HT1080 (cell line): ENCODE measurements at places on chromosomes 6 and 20. TPM values are rescaled to one million over a fixed set of nuclear protein-coding genes. Genes with fewer than 3 reads are reported as not detected.
A peak's percentile ranks its signal among the peaks of the same experiment; 100 is the strongest.

GRCh38 chr20:23049201-23050075 is at the start of gene THBD:
Gene THBD (minus strand): TSS chr20:23049672. CDS start chr20:23049504, 168 bp downstream.
- no peak for DNase-seq

- DNase-seq: no peak
Observed at GRCh38 chr20:45346851-45347250, 1.4 kb downstream of the SDC4 start.

DNA sequence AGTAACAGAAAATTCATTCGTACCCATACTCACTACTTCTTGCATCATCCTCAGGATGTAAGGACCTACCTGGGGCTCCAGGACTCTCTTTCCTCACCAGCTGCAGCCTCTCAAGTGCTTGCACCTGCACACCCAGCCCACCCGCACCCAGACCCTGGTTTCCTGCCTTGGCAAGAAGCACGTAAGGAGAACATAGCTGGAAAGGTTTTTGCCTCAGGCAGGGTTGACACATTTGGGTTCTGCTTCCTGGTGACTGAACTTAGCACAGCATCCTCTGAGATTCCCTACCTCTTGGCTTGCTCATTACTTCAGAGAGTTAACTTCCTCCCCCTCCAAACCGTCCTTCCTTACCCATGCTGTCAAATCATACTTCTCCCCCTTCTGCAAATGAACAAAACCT is 556.9 kb downstream of the CD83 start:
- no peak for DNase-seq

- DNase-seq: no peak
Observed at GRCh38 chr6:100457311-100457990, 7.3 kb downstream of the SIM1 start.

ADTRP gene
- total RNA-seq: 6.5 and 11.6 TPM in 2 replicates

SLC23A2 gene
- 18.0 and 21.1 TPM in 2 replicates for total RNA-seq

SLC32A1 gene
- total RNA-seq: not detected in 2 replicates

DNA sequence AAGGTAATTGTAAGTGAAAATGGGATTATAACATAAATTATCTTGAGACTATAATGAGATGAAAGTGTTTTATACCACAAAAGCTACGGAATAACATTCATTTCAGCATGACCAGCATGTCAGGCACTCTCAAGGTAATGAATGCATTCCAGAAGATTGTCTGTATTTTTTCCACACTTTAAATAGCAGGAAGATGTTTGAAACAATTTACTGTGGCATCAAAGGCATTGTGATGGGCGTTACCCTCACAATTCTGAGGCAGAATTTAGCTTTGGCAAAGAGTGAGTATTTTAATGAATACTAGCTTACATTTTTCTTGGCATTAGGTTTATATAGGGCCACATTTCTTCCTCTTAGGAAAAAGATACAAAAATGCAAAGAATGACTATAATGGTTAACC is 627.2 kb downstream of the BCKDHB start:
- DNase-seq: no peak

DNMT3B gene
- 3.1 and 3.9 TPM in 2 replicates for total RNA-seq

DNA sequence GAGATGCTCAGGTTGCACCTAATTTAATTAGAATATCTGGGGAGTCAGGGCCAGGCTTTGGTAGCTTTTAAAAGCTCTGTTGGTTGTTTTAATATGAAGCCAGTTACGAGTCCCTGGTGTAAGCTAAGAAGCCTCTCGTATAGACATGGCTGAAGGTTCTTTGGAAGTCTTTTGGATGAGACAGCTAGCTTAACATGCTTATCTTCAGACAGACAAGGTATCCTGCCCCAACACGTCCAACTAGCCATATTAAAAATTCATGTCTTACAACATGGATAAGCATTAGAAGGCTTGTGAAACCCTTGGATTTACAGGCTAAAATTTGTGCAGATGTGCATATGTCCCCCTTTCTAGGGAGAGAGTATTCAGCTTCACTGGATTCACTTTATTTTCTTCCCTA is 105.7 kb upstream of the KCNK16 start:
- DNase-seq: no peak

WFDC12 gene
- total RNA-seq: not detected in 2 replicates

GRCh38 chr6:88725111-88725975 is 238.1 kb downstream of the RNGTT start:
- DNase-seq: peak; percentile 88

FLRT3 gene
- 3.0 and 4.0 TPM in 2 replicates for total RNA-seq

DNA sequence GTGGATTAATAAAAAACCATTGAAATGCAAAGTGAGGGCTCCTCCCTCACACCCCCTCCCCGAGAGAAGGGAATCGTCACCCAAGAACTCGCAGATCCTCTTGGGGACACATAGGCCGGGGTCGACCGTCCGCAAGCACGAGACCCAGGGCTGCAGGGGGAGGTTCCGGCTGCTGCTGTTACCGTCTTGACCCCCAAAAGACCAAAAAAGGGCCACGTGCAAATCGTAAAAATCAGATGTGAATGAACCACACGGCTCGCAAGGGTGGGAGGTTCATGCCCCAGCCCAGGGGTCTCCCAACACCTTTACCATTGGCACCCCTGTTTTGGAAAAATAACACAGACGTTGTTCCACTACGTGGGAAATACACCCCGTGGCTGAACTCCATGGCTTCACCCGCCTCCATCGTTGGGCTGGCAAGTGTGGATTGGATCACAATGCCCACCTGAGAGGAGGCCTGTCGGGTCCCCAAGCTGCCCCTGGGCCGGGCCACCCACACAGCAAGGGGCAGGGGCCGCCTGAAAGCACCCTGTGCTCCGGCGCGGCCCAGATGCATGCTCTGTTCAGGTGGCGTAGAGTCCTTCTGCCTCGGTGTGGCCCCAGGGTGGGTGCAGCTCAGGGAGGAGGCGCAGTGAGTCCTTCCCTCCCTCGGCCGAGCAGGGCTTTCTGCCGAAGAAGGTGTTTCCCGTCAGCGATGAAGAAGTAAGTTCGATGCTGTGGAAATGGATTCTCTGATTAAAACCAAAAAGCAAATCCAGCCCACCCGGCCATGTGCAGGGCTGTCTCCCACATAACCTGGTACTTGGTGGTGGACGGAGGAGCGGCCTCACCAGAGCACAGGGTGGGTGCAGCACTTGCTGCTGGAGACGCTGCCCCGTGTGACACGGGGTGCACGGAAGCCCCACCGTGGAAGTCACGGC is 85.0 kb downstream of the YTHDF1 start:
- DNase-seq: no peak
